ENCODE measurements at places on chromosomes 5 and 9.
A peak's percentile ranks its signal among the peaks of the same experiment; 100 is the strongest.

DNA sequence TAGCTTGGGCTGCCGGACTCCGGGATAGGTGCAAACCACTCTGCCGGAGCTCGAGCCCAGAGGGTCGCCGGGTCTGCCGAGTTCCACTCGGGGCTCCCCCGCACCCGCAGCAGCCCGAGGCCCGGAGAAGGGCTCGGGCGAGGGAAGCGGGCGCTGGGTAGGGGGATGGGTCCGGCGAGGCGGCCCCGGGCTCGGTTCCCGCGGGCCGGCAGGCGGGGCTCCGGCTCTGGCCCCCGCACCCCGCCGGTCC, 507 bp downstream of the RICTOR start:
- DNase-seq = no peak

DNA sequence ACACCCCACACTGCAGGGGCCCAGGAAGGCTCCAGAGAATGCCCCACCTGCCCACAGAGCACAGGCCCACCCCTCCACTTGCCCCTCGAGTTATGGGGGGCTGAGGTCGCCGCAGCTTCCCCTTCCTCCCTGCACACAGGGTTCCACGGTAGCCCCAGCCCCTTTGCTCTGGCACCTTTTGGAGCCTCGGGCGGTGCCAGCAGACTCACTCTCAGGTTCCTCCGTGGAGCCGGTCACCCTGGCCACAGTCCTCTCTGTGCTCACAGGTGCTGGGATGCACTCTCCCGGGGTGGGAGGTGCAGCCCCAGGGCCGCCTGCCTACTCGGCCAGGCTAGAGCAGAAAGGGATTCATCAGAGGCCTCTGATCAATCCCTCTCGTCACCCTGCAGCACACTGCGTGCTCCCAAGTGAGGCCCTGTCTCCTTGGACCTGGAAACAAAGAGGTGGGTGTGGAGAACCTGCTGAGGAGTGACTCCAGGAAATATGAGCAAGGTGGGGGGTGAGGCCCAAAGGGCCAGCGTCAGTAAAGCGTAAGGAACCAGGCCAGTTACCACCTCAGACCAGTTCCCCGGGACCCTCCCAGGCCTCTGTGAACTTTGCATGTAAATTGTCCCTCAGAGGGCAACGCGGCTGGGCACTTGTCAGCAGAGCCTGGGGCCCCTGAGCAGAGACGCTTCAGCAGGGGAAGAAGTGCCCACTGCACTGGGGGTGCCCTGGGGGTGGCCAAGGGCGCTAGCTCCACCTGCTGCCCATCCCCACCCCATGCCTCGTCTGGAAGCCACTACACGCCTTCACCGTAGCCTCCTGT, 167.8 kb downstream of the OLFM1 start:
- DNase-seq = no peak

- DNase-seq = no peak
Observed at GRCh38 chr5:40266952-40267351, 412.8 kb upstream of the PTGER4 start.

GRCh38 chr5:177365845-177366527, 8.3 kb downstream of the RGS14 start:
- no peak for DNase-seq

- no peak for DNase-seq
Observed at GRCh38 chr5:8844847-8845246, 701.0 kb downstream of the SEMA5A start.

DNA sequence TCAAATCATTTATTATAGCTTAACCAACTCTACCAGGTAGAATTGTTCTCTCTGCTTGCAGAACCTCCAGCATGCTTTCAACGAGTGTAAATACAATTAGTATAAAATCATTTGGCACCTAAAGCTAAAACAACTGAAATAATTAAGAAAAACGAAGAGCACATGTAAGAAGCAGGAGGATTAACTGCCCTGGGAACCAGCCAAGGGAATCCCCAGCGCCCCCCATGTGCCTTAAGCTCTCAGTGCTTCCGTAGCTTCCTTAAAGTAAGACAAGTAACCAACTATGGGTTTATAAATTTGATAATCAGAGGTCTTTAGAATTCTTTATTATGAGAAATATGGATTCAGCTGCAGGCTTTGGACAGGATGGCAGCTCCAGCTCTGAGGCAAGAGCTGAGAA, 402.4 kb downstream of the RAB3C start:
- DNase-seq = no peak

- DNase-seq = no peak
Observed at GRCh38 chr5:71996789-71997188, 110.5 kb upstream of the MAP1B start.

GRCh38 chr9:93493949-93494348, 40.6 kb upstream of the FAM120AOS start:
- DNase-seq = no peak

- DNase-seq = no peak
Observed at GRCh38 chr5:120146787-120147186, 317.3 kb upstream of the PRR16 start.

- peak; percentile 46 for DNase-seq
Observed at GRCh38 chr9:129483415-129484351, 137.2 kb downstream of the C9orf50 start.

- no peak for DNase-seq
Observed at GRCh38 chr5:132363431-132364112, 5.9 kb upstream of the SLC22A5 start.

GRCh38 chr5:95284572-95285408, at the start of gene MCTP1:
TSS of gene MCTP1 (minus strand) at chr5:95285094.
- DNase-seq = peak; percentile 19

GRCh38 chr5:4797445-4797844, 342.7 kb upstream of the ADAMTS16 start:
- DNase-seq = no peak

GRCh38 chr5:42321785-42322184, 101.5 kb upstream of the GHR start:
- no peak for DNase-seq

All from common myeloid progenitor, CD34-positive (primary cell).